Bronchial epithelial cell (primary cell): ENCODE measurements at places on chromosomes 12 and 14. TPM values are rescaled to one million over a fixed set of nuclear protein-coding genes. Genes with fewer than 3 reads are reported as not detected.

Gene GPR135
- total RNA-seq = 0.26 and 0.64 TPM in 2 replicates

Gene CCDC177
- total RNA-seq = not detected in 2 replicates

GRCh38 chr12:121799842-121800693 lies 3.7 kb upstream of the SETD1B start:
- peak; percentile 68 for DNase-seq

GRCh38 chr12:673849-674248 lies 10.6 kb upstream of the NINJ2 start:
- DNase-seq = no peak

- DNase-seq = no peak
Observed at GRCh38 chr12:69901221-69901905, 76.3 kb downstream of the MYRFL start.

DNA sequence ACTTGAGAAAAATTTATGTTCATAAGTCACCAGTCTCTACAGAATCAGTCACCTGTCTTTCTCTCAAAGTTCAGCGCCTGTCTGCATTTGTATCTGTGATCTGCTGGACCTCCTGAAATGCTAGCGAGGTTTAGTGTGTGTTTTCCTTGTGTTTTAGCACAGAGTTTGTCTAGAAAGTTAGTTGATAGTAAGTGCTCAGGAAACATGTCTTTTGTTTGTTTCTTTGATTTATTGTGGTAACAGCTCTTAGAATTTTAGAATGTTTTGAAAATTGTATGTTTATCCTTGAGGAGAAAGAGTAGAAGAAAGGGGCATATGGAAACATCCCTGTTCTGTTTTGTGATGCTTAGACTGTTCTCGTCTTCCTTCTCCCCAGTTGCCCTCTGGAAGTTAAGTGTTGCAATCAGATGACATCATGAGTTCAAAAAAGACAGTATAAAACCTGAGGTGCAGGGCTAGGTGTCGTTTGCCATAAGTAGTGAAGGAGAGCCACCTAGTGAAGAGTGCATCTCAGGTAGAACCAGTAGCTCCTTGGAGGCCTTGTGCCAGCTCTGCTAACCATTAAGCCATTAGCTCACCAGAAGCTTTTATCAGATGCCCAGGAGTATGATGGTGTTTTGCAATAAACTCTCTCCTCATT lies 44.8 kb downstream of the FBXW8 start:
- DNase-seq = peak; percentile 86

DNA sequence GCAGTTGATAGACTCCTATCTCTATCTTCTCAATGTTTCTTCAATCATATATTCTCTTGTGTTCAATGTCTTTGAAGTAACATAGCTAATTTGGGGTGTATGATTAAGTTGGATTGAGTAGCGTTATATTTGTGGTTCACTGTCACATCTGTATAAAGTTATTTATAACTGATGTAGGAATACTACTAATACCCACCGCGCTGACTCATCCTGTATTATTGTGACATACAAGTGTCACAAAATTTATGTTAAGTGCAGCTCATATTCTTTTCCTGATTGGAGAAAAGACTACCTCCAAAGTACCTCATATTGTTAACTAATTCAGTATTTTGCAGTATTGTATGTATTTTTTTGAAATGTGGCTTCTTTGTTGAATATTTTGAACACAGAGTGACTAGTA lies 940.8 kb downstream of the SLC6A15 start:
- no peak for DNase-seq
